ENCODE measurements at places on chromosomes 5 and 9. TPM values are rescaled to one million over a fixed set of nuclear protein-coding genes. Genes with fewer than 3 reads are reported as not detected.

- DNase-seq, result no peak
Observed at GRCh38 chr9:75826314-75826713, 64.2 kb upstream of the PCSK5 start.

- no peak for DNase-seq
Observed at GRCh38 chr5:10352430-10353240, 860 bp upstream of the MARCHF6 start.

DNA sequence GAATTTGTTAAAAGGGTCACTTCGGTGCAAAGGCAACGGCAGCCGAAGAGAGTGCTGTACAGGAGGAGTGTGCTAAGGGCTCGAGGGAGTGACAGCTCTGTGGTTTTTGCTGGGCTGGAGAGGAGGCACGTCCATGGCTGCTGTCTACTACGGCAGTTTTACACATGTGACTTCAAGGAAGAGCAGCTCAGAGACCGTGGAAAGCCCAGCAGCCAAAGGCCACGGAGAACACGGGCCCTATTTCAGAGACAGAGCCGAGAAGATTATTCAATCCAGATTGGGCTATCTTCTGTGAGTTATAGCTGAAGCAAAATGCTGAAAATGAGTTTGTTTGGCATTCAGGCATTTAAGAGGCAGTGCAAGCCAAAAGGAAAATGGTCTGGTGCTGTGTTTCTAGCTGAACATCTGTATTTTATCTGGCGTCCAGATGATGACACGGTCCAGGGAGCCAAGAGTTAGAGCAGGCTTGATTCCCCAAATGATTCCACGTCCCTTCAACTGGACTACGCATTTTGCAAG lies 96.4 kb downstream of the RFK start:
- no peak for DNase-seq

- no peak for DNase-seq
Observed at GRCh38 chr9:89877051-89878002, 272.5 kb downstream of the GADD45G start.

DNA sequence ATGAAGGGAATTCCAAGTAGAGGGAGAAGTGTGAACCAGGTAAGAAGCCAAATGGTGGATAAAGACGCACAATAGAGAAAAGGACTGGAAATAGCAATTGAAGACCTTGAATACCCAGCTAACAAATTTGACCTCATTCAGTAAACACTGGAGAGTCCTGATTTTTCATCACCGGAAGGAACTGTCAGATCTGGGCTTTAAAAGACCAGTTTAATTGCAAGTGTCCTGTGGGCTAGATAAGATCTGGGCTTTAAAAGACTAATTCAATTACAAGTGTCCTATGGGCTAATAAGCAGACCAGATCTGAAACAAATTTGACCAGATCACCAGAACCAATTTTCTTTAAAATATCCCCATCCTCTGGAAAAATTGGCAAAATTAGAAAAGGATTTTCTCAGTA lies 380.0 kb downstream of the ACTL7B start:
- DNase-seq, result no peak

DNA sequence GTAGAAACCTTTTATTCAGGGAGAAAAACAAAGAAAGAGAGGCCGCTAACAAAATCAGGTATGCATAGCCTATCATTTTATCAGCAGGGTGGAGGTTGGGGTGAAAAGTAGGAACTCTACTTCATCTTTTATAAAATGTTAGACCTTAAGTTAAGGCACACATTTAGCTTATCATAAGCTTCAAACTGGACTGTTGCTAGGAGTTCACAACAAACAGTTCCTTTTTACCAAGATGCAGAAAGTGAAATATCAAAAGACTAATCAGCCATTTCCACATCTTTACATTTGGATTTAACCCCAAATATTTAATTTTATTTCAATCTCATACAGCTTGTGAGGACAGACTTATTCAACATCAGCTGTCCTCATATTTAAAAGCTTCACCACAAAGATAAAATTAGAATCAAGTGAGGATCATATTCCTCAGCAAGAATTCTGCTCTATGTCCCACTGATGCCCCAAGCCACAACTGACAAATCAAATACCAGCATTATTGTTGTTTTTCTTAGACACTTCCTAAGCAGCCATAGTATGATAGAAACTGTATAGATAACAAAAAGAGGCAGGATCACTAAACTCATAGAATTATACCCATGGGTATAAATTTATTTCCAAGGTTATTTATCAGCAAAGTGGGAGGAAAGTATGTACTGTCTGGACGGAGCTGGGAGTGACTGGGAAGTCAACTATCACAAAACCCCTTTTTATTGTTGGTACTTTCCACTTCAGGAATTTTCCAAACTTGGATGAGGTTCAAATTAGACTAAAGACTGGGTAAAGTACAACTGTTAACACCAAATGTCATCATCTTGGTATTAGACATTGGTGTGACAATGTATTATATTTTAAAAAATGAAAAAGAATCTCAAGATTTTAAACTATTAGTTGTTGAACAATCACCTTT lies 29.9 kb upstream of the MYOT start:
- no peak for DNase-seq

DNA sequence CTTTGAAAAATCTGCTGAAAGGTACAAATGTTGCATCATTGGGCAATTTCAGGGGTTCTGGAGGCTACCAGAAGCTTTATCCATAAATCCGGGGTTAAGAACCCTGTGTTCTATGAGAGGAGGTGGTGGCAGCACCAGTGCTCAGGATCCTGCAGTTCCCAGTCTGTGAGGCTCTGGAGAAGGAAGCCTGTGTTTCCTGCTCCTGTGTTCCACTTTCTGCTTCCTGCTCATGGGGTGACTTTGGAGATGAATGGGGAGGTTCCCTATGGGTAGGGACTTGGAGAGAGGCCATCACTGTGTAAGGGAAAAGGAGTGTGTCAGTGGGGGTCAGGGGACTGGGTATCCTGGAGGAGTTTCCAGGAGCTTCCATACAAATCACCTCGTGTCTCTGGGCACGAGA lies 2.3 kb downstream of the CDX1 start:
- no peak for DNase-seq

- no peak for DNase-seq
Observed at GRCh38 chr5:54832858-54833257, 152.5 kb downstream of the ESM1 start.

DNA sequence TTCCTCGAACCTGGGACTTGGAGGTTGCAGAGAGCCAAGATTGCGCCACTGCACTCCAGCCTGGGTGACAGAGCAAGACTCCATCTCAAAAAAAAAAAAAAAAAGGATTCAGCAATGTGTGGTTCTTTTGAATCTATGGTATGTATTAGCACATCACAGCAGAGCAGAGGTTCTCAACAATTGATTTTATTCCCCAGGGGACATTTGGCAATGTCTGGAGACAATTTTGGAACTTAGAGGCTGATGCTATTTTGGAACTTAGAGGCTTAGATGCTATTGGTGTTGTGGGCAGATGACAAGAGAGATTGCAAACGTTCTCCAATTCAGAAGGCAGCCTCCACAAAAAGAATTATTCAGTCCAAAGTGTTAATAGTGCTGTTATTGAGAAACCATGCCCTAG lies 115.2 kb downstream of the TMC1 start:
- no peak for DNase-seq

The AK1 gene
- 48.0 TPM for total RNA-seq

All from spinal cord (tissue), 10 donors.